ENCODE measurements at places on chromosomes 7 and 10. TPM values are rescaled to one million over a fixed set of nuclear protein-coding genes. Genes with fewer than 3 reads are reported as not detected.

The PTPRE gene
- 1.0 TPM for total RNA-seq

The GARIN1A gene
- 1.4 TPM for total RNA-seq

The PCLO gene
- 4.6 TPM for total RNA-seq

The SPDYE2B gene
- total RNA-seq = not detected

The HOXA7 gene
- total RNA-seq = 0.19 TPM

The NACAD gene
- total RNA-seq = 1.9 TPM

- DNase-seq = no peak
- no peaks in the 10 kb centered on the region for H3K36me3 ChIP-seq
- no peaks in the 10 kb centered on the region for H3K4me1 ChIP-seq
These were observed 279.7 kb downstream of the AUTS2 start for GRCh38 chr7:69878015-69878414.

- no peaks in the 10 kb centered on the region for H3K36me3 ChIP-seq
These were observed 90.3 kb downstream of the BTRC start for GRCh38 chr10:101444058-101444898.

DNA sequence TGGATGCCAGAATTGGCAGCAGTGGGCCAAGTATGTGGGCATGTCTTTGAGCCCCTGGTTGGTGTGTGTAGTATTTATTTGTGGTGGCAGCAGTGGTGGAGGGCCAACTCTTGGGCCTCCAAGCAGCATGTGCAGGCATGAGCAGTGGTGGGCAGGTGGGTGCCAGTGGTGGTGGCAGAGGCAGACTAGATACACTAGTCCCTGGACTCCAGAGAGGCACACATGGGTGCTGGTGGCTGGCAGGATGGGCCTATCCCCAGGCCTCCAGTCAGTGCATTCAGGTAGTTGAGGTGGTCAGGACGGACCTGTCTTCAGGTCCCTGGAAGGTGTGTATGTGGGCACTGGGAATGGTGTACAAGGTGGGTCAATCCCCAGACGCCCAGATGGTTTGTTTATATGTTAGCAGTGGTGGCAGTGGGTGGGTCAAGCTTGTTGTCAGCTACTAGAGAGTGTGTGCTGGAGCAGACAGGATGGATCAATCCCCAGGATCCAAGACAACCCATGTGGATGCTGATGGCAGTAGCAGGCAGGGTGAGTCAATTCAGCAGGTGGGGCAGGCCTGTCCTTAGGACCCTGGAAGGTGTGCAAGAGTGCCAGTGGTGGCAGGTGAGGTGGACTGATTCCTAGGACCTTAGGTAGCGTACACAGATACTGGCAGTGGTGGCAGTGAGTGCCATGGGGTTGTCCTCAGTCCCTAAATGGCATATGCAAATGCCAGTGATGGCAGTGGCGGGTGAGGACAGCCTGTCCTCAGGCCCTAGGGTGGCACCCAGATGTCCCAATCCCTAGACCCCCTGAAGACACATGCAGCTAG lies 294.3 kb downstream of the RPS24 start:
- no peak overlapping the region for H3K4me3 ChIP-seq
- no peak for DNase-seq
- no peaks in the 10 kb centered on the region for H3K4me1 ChIP-seq
- no peaks in the 10 kb centered on the region for H3K27me3 ChIP-seq
- no peak overlapping the region for H3K27ac ChIP-seq
- no peaks in the 10 kb centered on the region for H3K36me3 ChIP-seq

- H3K27ac ChIP-seq = no peak overlapping the region
- no peaks in the 10 kb centered on the region for H3K4me1 ChIP-seq
- DNase-seq = no peak
- H3K36me3 ChIP-seq = no peaks in the 10 kb centered on the region
These were observed 4.4 kb upstream of the SLF2 start for GRCh38 chr10:100908378-100908777.

DNA sequence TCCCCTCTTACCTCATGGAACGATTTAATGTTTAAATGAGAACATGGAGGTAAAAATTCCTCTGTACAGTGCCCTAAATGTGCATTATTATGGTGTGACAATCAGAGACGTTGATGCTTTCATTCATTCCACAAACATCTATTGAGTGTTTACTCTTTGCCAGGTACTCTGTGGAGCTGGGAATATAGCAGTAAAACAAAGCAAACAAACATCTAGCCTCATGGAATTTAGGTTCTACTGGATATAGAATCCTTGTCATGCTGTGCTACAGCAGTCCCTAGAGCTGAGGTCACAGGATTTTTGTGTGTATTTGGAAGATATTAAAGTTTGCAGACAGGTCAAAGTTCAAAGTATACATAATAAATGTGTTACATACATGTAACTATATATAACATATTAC lies 140.7 kb downstream of the CUBN start:
- H3K4me3 ChIP-seq = no peak overlapping the region
- no peaks in the 10 kb centered on the region for H3K27me3 ChIP-seq
- H3K4me1 ChIP-seq = no peaks in the 10 kb centered on the region
- H3K27ac ChIP-seq = no peak overlapping the region

Measured in pancreas (tissue), 10 donors.